Left ventricle myocardium superior (tissue), 1 donor: ENCODE measurements at places on chromosomes 3 and 15. TPM values are rescaled to one million over a fixed set of nuclear protein-coding genes. Genes with fewer than 3 reads are reported as not detected.

The COL6A5 gene
- total RNA-seq: not detected

The TRPM1 gene
- not detected for total RNA-seq

The DUOXA2 gene
- not detected for total RNA-seq

The WDR93 gene
- total RNA-seq: not detected

The KIF23 gene
- 0.45 TPM for total RNA-seq

The PLXND1 gene
- total RNA-seq: 56.6 TPM

The ISL2 gene
- not detected for total RNA-seq

The EPHA3 gene
- 1.9 TPM for total RNA-seq

The GHSR gene
- total RNA-seq: not detected

The NR2E3 gene
- total RNA-seq: not detected

The MYZAP gene
- total RNA-seq: 930 TPM

The THSD4 gene
- 80.7 TPM for total RNA-seq

The ATP2C1 gene
- 56.6 TPM for total RNA-seq

The SCN10A gene
- 0.02 TPM for total RNA-seq

The THAP10 gene
- total RNA-seq: 4.7 TPM

The SLC25A20 gene
- 124 TPM for total RNA-seq

The NEDD4 gene
- 10.5 TPM for total RNA-seq

The GPR156 gene
- total RNA-seq: 0.10 TPM

The TTLL13 gene
- 0.20 TPM for total RNA-seq

The TM4SF4 gene
- total RNA-seq: not detected

The KCNMB3 gene
- total RNA-seq: 1.1 TPM

The AGBL1 gene
- not detected for total RNA-seq

The ST3GAL6 gene
- total RNA-seq: 27.0 TPM

The SLC22A14 gene
- not detected for total RNA-seq

The DAZL gene
- total RNA-seq: not detected

The ZCWPW2 gene
- 3.1 TPM for total RNA-seq

The EOMES gene
- total RNA-seq: 0.17 TPM

The POTEB2 gene
- total RNA-seq: not detected

The KLHL40 gene
- total RNA-seq: 0.12 TPM

The UMPS gene
- total RNA-seq: 7.1 TPM

The RTP3 gene
- total RNA-seq: not detected

The SOX2 gene
- total RNA-seq: 0.22 TPM

The PTX3 gene
- 0.30 TPM for total RNA-seq

The CCDC50 gene
- 55.2 TPM for total RNA-seq

The TAMM41 gene
- total RNA-seq: 8.1 TPM

The RAB27A gene
- total RNA-seq: 5.7 TPM

The SLCO2A1 gene
- total RNA-seq: 11.6 TPM

The KY gene
- total RNA-seq: 20.6 TPM
